Stimulated activated CD4-positive, alpha-beta T cell treated with anti-CD3 and anti-CD28 coated beads, Interleukin-1b, Interleukin-23, amount 100 ng/mL, for 1 hour (primary cell): ENCODE measurements at places on chromosomes 2 and 18.

GRCh38 chr2:3543023-3543683, 15.0 kb downstream of the RNASEH1 start:
- no peak for DNase-seq

DNA sequence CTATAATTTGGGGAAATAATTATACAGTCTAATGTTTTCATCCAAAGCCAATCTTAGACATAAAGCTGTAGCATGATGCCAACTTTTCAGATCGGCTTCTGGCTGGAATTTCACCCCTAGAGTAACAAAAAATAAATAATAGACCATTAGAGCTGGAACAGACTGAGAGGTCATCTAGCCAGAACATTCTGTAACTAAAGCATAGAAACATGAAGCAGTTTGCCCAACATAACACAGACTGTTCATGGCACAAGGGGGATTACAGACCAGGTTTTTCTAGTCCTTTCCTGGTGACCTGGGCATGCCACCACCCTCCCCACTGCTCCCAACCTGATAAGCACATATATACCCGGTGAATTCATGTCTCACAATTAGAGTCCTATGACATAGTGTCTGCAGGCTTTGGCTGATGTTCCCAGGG, 116.4 kb upstream of the PPP1CB start:
- no peak for DNase-seq

DNA sequence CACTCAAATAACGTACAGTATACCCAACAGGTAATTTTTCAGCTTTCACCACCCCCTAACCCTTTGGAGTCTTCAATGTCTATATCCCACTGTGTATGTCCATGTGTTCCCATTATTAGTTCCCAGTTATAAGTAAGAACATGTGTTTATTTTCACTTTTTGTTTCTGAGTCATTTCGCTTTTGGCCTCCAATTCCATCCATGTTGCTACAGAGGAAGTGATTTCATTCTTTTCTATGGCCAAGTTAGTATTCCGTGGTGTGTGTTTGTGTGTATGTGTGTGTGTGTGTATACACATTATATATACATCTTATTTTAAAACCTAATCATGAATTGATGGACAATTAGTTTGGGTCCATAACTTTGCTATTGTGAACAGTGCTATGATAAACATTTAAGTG, 464.4 kb downstream of the CMPK2 start:
- no peak for DNase-seq

- no peak for DNase-seq
These were observed 30.3 kb upstream of the B3GNT7 start for GRCh38 chr2:231364961-231365810.

GRCh38 chr2:213237787-213238186, 46.5 kb upstream of the SPAG16 start:
- no peak for DNase-seq

DNA sequence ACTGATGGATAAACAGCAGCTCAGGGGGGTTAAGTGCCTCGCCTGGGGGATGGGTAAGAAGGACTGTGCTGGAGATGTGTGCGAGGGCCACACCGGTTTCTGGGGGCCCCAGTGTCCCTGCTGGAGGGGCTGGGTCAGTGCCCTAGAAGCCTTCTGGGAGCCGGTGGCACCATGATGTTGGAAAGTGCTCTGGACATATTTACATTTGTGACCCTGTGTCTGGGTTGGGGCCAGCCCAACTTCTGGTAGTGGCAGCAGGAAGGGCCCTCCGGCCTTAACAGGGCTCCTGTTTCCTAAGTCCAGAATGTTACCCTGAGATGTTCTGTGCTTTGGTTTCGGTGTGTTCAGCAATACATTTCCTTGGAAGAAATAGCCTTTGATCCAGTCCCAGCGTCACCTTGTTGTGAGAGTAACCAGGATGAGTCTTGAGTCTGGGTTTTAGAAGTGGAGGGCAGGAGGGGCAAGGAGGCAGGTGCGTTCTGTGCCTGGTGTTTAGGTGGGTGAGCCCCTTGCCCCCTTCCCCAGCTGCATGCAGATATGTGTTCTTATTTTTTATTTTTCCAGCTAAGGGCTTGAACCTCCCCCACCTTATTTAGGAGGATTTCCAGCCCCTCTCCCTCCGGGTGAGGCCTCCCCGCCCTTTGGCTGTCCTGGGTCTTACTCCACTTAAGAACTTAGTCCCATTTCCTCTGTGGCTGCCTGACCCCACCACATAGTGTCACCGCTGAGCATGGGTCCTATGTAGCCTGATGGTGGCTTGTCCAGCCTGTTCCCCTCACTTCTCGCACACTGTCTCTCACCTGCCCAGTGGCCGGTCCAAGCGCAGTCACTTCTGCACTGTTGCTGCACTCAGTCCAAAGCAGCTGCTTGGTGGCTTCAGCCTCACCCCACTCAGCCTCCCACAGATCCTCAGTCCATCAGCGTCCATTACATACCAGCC, 132.7 kb upstream of the HS6ST1 start:
- DNase-seq: no peak

GRCh38 chr2:149226790-149227189, 103.6 kb upstream of the LYPD6 start:
- no peak for DNase-seq

- DNase-seq: no peak
These were observed 23.1 kb upstream of the TFPI start for GRCh38 chr2:187577310-187577709.

- no peak for DNase-seq
These were observed 28.0 kb downstream of the GCG start for GRCh38 chr2:162123806-162124758.

- DNase-seq: no peak
These were observed 32.3 kb upstream of the C18orf32 start for GRCh38 chr18:49519101-49519971.

DNA sequence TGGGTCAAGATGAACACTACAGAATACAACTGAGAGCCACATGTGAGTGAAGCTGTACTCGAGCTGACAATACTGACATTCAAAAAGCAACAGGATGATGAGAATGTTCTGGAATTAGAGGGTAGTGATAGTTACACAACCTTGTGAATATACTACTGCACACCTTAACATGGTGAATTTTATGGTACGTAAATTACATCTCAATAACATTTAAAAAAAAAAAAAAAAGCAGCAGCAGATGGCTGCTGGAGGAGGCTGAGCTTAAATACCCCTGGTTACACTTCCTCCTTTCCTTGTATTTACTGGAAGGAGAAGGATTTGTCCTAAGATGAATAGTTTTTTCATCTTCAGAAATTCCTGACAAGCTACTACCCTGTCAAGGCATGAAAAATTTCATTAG, 45.5 kb upstream of the CYP1B1 start:
- DNase-seq: no peak

GRCh38 chr2:64485331-64485730, 31.4 kb downstream of the LGALSL start:
- no peak for DNase-seq

GRCh38 chr2:231467613-231468530, 3.6 kb upstream of the NCL start:
- DNase-seq: no peak

DNA sequence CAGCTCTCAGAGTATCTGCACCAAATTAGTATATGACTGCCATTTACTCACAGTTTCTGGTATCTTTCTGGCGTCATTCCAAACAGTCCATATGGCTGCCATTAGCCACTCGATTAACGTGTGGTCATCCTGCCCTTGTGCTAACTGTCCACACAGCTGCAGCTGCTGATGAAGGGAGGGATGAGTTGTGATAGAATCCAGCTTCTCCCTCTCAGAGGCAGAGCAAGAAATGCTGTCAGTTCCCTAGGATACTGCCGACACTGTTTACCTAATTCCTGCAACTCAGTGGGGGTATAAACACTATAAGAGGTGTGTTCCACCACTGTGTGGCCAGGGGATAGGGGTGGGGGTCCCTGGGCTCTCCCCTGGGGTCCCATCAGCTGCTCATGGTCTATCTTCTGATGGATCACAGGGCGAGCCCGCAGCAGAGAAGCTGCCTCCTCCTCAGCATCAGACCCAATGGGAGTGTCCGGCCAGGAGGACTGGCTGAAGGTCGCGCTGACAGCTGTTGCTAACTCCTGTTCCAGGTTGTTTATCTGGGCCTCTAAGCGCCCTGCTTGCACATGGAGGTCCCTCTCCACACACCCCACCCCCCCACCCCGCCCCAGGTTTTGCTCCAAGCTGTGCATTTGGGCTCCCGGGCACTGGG, 17.3 kb upstream of the KLHL23 start:
- DNase-seq: no peak

- no peak for DNase-seq
These were observed 35.7 kb downstream of the MOGAT1 start for GRCh38 chr2:222707102-222707688.

GRCh38 chr2:225584796-225585195, 185.3 kb downstream of the NYAP2 start:
- DNase-seq: no peak

DNA sequence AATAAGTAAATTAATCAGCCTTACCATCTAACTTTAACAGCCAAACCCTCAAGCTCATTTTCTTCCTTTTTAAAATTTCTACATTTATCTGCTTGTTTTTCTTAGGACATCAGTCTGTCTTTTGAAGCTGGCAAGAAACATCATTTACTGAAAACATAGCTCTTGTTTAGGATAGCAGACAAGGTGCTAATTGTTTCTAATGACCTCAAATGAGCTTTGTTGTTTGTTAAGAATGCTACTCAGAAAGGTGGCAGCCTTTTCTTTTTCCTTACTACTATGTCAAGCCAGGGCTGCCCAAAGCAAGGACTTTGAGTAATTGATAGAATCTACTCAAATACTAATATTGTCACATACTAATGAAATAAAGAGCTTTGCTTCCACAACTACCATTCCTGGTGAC, 171.8 kb downstream of the LRP1B start:
- DNase-seq: no peak

DNA sequence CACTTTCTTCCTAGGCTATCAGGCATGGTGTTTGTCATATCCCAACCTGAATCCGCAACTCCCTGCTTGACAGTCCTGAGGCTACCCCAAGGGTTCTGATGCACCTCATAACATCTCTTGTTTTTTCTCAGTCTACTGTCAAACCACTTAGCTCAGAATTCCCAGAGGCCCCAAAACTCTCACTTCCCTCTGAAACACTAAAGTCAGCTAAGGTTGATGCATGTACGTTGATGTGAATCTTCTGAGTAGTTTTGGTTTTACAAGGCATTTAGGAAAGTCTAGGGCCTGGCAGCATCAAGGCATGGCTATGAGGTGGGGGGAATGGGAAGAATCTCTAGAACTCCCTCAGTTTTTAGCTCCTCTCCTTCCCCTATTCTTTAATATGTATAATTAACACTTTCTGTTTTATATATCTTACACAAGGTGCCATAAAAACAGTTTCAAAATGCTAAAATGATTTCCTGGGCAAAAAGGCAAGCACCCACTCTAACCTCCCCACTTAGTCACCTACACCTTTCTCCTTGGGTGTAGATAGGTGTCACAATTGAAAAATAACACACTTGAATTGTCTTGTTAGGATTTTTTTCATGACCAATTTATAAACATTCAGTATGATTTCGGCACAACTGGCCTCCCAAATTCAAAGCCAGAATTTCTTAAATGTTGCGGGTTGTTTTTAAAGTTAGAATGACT, 71.4 kb upstream of the TANK start:
- no peak for DNase-seq

DNA sequence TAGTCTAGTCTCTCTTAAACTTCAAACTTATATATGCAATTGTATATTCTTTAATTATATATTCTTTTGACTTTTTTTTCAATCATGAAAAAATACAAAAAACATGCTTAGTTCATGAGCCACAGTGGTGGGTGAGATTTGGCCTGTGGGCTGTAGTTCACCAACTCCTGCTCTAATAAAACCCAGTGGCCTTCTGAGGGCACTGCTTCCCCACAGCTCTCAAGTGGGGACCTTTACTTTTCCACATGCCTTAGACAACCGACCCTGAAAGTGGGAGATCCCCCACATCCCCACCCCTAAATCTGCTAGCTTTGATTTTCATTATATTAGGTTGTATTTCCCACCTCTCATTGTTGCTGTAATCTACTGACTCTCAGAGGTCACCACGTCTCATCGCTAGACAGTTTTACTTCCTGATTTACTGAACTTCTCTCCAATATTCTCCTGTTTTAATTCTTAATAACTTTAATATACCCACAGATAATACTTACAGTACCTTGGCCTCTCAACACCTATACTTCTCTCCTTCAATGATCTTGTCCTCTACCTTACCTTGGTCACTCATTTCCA, 57.3 kb downstream of the ROCK1 start:
- DNase-seq: no peak

DNA sequence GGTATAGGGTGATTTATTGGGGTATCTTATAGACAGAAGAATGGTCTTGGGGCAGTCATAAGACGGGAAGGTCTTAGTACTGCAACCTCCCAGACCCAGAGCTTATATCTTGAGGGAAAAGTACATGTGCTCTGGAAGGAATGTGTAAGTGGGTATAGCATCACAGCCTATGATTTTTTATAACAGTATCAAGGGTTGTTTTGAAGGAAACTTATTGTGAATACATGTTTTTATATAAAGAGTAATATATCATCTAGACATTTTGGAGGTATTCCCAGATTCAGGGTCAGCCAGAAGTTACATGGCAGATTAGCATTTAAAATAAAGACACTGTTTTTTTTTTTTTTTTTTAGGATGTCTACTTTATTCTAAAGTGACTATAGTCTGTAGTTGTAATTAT, 47.6 kb upstream of the STON1 start:
- no peak for DNase-seq

GRCh38 chr2:30747206-30747605, 60.0 kb downstream of the CAPN13 start:
- no peak for DNase-seq

DNA sequence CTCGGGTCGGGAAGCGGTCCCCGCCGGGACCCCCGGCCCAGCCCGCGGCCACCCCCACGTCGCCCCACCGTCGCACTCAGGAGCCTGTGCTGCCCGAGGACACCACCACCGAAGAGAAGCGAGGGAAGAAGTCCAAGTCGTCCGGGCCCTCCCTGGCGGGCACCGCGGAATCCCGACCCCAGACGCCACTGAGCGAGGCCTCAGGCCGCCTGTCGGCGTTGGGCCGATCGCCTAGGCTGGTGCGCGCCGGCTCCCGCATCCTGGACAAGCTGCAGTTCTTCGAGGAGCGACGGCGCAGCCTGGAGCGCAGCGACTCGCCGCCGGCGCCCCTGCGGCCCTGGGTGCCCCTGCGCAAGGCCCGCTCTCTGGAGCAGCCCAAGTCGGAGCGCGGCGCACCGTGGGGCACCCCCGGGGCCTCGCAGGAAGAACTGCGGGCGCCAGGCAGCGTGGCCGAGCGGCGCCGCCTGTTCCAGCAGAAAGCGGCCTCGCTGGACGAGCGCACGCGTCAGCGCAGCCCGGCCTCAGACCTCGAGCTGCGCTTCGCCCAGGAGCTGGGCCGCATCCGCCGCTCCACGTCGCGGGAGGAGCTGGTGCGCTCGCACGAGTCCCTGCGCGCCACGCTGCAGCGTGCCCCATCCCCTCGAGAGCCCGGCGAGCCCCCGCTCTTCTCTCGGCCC, 13.6 kb downstream of the SPEG start:
- no peak for DNase-seq

DNA sequence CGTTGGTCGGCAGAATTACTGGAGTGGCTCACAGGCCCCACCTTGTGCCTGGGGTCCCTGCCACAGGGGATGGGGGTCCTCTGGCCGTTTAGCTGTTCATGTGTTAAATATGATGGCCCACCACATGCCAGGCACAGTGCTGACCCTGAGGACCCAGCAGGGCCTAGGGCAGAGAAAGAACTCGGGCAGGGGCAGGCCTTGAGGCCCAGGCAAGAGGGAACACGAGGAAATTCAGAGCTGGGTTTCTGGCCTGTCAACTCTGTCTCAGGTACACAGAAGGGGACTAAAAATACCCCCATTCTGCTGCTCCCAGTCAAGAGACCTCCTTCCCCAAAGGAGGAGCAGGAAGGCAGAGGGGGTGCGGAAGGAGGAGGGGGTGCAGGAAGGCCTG, 66.2 kb downstream of the DNMT3A start:
- DNase-seq: no peak
